ENCODE measurements at places on chromosomes 3 and 15.

DNA sequence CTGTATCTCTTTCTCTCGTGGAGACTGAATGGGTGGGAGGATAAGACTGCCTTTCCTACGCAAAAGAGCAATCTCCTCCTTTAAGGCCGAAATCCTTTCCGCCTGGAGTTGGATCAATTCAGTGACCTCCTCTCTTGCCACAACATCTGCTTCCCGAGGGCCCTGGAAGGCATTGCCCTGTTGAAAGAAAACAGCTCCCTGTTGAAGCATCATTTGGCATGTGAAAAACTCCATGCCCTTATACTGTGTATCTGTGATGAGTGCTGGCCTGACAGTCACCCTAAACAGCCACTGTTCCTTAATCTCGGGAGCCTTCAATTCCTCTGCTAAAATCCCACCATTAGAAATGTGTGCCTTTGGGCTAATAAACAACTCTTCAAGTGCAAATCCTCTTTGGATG, 80.2 kb downstream of the BOC start:
- no peak for DNase-seq

GRCh38 chr3:61092870-61093269, 158.4 kb downstream of the FHIT start:
- no peak for DNase-seq

GRCh38 chr3:142863010-142863817, 25.7 kb downstream of the PCOLCE2 start:
- DNase-seq = peak; percentile 90

GRCh38 chr3:34534013-34534412, 735.6 kb downstream of the PDCD6IP start:
- DNase-seq = no peak

- no peak for DNase-seq
These were observed 262.6 kb upstream of the ZNF385D start for GRCh38 chr3:22013641-22014040.

DNA sequence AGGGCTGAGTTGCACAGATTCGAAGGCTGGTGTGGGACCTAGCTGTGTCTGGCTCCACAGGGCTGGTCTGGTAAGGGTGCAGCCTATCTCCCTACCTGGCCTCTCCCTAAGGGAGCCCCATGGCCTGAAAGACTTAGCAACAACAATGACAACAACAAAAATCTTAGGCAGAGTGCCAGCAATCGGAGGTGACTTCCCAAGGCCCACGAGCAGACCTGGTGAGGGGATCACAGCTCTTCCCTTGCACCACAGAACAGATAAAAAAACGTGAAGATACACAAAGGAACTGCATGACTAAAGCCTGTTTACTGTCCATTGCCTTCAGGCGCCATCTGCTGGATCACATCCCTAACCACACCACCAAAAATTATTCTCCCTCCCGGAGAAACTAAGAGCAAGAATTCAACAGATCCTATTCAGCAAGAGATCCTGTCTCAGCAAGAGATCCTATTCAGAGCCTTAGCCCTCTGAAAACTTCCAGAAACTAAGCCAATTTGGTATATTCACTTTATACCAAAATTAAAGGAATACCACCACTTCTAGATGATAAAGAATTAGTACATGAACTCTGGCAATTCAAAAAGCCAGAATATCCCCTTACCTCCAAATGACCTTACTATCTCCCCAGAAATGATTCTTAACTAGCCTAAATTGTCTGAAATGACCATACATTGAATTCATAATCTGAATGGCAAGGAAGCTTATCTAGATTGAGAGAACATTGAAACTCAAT, 24.1 kb upstream of the OR5K4 start:
- peak; percentile 62 for DNase-seq

DNA sequence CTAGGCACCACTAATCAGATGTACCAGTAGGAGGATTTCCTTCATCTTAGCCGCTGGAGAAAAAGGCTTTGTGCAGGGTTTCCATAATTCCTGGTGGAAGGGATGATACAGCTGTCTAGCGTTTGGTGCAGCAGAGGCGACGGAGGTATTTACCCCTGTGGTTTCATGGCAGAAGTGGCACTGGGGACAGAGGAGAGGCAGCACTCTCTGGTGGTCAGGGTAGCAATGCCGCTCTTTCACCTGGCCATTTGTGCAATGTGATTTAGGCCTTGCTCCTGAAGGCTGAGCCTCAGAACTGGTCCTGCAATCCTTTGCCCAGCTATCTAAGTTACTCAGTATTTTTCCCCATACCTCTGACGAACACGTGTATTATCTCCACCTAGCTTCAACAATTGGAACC, 47.1 kb upstream of the BNIP2 start:
- no peak for DNase-seq

- DNase-seq = peak; percentile 40
These were observed 133.2 kb downstream of the ARPP21 start for GRCh38 chr3:35772381-35773015.

DNA sequence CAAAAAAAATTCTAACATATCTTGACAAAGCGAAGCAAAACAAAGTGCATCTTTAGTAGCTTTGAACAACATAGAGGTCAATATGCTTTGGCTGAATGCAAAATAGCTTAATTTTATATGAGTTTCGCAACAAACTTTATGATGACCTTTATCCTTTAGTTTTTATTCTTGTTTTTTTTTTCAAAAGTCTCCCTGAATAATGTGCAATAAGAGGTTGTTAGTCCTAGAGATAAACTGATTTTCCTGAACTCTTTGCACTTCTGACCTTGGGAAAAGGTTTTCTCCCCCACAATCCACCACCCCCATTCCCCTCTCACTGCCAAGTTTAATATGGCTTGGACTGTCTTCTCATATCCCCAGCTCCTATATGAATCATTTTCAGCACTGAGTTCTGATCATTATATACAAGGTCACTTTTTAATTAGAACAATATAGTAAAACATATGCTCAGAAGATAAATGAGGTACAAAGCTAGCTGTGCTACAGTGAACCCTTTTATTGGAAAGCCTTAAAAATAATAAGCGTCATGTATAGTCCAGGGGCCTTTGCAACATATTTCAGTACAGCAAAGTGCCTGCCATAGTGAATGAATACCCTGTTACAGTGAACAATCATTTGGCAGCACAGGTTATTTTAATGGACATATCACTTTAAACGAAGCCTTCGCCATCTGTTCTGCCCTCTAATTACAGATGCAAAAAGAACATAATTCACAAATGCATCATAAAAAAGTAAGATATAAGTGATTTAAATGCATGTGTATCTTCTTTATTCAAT, 496.3 kb upstream of the NR2F2 start:
- DNase-seq = peak; percentile 66

- DNase-seq = no peak
These were observed 45.2 kb upstream of the NR2F2 start for GRCh38 chr15:96285305-96285704.

DNA sequence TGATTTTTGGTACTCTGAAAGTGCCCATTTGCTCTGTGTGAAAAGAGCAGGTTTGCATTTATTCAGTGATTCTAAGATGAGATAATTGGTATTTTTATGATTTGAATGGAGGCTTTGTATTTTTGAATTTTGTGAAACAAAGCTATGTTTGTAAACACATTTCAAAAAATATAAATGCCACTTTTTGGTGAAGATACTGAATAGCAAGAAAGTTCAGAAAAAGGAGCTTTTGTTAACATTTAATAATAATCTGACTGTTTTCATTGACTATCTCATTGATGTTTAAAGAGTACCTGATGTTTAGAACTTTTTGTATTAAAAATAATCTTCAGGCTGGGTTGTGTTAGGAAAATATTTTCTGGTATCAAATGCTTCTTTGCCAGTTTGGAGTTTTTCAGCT, 23.7 kb downstream of the TCF12 start:
- DNase-seq = no peak

GRCh38 chr3:141656771-141657170, 81.3 kb upstream of the RNF7 start:
- DNase-seq = no peak

- no peak for DNase-seq
These were observed 58.4 kb upstream of the ATP2C1 start for GRCh38 chr3:130835483-130835882.
